ENCODE measurements at places on chromosomes 11 and 22.

DNA sequence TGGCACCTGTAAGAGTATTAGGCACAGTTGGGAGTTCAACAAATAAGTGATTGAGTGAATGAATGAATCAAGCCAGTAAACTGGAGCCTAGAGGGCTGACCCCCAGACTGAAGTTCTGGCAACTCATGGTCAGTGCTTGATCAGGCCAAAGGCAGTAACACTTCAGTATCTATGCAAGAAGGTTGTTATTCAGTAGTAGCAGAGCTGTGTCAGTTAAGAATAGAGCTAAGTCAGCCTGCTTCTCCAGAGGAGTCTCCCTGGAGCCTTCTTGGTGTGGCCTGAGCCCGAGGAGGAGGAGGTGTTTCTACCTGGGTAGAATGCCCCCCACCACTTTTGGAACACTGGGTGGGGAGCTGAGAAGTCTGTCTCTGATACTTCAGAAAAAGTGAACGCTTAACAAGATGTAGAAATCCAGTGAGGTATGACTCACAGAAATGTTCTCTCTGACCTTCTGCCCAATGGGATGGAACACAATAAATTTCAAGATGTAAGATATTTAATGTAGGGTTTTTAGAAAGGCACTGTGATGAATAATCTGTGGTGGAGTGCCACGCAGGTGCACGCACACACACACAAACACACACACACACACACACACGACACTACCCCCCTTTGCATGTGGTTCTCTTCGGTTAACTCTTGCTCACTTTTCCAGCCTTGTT is 219.9 kb downstream of the HIPK3 start:
- no peak for DNase-seq

GRCh38 chr11:120211522-120212258 is 858 bp downstream of the OAF start:
- DNase-seq = no peak

DNA sequence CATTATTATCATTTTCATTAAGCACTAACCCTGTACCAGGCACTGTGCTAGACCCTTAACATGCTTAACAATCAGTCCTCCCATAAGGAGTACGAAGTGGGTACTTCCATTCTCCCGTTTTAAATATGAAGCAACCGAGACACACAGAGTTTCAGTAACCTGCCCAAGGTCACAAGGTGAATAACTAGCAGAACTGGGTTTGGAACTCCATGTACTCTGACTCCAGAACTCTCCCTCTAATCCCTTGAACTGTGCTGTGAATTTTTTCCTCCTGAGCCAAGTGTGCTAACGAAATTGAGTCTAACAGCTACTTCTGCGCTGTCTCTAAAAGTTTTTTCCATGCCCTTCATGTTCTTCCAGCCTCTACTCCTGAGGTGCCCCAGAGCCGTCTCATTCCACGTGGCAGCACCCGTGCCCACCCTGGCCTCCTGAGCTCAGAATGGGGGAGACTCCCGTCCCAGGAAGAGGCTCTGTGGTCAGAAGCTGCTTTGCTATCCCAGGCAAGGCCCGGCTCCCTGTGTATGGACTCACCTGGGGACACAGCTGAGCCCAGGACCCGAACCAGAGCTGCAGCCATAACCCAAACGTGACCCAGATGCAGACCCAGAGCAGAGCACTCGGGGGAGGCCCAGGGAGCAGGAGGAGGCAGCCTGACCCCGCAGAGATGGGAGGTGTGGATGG is 8.6 kb upstream of the TRIM29 start:
- DNase-seq = no peak

DNA sequence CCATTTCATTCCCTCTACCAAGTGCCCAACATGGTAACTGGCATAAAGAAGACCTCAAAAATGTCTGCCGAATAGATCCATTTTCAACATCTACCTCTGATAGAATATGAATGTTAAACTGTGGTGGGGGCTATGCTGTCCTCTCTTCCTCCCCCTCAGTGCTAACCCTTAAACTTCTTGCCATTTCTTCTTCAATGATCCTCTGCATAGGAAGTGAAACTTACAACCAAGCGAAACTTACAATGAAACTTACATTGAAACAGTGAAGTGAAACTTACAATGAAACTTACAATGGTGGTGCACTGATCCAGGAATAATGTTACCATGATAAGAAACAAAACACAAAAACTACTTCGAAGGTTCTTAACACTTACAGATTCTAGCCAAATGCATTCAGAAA is 4.7 kb downstream of the RTCB start:
- no peak for DNase-seq

- no peak for DNase-seq
Measured at GRCh38 chr11:90148900-90149299, 14.4 kb downstream of the NAALAD2 start.

- no peak for DNase-seq
Measured at GRCh38 chr11:65852508-65853245, 5.3 kb downstream of the CFL1 start.

DNA sequence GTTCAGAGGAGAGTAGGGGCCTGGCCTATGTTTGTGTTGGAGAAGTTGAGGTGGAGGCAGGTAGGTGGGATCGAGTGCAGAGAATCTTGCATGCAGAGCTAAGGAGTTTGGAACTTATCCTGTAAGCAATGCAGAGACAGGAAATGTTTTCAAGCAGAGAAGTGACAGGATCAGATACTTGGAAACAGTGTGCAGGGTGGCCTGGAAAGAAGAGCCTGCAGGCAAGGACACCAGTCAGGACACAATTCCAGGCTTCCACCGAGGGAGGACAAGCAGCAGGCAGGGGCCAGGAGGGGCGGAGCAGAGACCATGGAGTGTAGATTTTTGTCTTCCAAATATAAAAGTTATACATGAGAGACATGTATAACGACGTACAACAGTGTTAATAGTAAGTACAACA is 26.9 kb upstream of the CECR2 start:
- DNase-seq = no peak

DNA sequence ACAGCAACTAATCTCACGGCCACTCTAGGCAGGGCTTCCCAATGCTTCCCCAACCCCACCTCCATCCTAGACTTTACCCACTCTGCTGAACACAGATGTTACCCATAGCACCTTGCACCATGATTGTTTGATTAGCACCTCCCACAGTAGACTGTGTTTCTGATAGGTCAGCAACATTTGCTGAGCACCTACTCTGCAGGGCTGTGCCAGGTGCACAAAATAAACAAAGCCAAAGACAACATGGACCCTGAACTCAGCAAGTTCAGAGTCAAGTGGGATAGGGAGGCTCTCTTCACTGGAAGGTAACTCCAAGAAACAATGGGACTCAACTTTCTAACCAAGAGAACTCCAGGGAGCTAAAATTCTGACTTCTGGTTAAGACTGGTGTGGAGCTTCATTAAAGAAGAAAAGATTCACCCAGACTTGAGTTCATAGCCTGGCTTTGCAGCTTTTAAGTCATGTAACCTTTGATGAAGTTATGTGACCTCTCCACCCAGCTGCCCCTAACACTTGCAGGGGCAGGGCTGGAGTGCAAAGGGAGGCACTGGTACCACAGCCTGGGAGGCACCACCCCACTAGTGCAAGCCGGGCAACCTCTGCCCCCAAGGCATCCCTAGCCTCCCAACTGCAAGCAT is 6.7 kb upstream of the RTN4RL2 start:
- no peak for DNase-seq

DNA sequence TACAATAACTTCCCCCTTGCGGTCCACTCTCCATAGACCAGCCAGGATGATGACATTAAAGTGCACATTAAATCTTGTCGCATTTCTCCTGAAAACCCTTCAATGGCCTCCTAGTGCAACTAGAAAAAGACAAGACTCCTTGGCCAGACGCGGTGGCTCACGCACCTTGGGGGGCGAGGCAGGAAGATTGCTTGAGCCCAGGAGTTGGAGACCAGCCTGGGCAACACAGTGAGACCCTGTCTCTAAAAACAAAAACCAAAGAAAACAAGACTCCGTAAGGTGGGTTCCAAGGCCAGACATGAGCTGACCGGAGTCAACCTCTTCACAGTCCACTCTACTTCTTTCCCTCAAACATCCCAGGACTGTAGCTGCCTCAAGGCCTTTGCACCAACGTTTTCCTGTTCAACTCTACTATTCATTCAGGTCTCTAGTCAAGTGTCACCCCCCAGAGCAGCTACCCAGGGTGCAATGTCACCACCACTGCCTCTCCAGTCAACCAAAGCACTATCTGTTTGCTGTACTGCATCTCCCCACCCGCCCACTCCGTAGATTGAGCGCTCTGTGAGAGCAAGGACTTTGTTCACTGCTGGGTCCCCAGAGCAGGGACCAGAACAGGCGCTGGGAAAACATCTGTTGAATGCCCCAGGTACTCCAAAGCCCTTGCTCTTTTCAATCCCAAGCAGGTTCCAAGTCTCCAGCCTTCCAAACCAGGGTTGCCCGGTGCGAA is 739 bp downstream of the ZMAT5 start:
- DNase-seq = no peak

GRCh38 chr11:29449281-29450074 is 567.4 kb downstream of the KCNA4 start:
- no peak for DNase-seq

GRCh38 chr11:93468290-93468689 is 74.9 kb downstream of the SMCO4 start:
- no peak for DNase-seq

DNA sequence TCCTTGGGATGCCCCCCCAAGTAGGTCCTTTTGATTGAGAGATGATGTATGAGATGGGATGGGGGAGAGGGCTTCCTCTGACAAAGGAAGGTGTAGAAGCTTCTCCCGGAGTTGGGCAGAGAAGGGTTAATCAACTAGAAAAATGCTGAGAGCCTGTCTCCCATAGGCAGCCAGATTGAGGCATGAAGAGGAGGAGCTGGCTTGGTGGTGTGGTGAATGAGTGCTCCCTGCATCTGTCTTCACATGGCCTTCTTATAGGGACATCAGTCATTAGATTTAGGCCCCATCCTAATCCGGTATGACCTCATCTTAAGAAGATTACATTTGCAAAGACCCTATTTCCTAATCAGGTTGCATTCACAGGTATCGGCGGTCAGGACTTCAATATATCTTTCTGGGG is 61.1 kb downstream of the NFAM1 start:
- DNase-seq = no peak

GRCh38 chr11:77213589-77214428 is 85.8 kb downstream of the MYO7A start:
- no peak for DNase-seq

GRCh38 chr22:46050916-46051614 is 74.1 kb upstream of the WNT7B start:
- no peak for DNase-seq

- DNase-seq = no peak
Measured at GRCh38 chr11:104320097-104320496, 156.2 kb upstream of the PDGFD start.

DNA sequence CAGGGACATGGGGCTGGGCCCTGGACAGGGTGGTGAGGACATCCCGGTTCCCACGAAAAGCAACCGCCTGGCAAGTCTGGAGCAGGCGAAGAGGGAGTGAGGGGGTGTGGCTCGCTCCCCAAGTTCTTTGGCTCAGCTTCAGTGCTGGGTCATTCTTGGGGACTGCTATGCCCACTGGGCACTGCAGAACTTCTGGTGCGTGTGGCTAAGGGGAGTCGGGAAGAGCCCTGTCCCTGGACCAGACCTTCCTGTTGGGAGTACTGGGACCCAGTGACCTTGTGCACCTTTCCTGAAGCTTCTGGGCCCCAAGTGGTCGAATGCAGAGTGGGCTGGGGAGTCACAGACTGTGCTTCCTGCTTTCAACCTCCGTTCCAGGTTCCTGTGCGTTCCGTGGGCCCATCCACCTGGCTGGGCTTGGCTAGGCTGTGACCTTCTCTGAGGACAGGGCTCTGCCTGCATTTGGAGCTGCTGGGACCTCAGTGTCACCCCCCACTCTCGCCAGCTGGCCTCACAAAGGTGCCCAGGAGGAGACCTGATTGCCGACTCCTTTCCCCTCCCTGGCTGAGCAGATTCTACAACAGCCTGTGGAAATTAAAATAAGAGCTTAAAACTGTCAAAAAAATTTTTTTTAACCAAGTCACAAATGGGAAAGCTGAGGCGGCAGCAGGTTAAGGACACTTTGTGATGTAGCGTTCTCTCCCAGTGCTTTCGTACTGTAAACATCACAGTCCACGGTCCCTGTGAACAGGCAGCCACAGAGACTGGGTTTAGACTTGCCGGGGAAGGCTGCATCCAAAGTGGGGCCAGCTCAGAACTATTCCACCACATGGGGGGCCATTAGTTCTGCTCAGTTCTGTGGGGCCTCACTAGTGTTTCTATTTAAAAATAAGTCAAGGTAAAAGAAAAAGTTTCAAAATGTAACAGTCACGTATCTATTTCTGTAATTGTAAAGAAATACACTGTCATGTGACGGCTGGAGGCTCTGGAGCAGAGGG is 63.8 kb upstream of the WNT7B start:
- no peak for DNase-seq

- DNase-seq = no peak
Measured at GRCh38 chr11:9656864-9657263, 7.0 kb upstream of the SWAP70 start.

DNA sequence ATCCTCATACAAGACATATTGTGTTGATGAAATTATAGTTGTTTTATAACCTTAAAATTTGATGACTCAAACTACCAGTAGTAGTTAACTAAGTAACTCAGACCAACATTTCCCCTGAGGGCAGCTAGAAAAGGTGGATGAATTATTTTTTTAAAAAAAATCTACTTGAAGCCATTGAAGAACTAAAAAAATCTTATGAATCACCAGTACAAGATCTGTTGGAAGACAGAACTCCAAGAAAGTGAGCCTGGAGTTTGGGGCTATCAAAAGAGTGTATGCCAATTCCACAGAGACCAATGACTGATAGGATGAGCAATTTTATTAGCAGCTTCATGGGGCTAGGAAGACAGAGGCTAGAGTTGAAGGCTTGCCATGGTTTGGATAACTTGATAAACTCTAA is 72.4 kb downstream of the CYP2R1 start:
- no peak for DNase-seq

DNA sequence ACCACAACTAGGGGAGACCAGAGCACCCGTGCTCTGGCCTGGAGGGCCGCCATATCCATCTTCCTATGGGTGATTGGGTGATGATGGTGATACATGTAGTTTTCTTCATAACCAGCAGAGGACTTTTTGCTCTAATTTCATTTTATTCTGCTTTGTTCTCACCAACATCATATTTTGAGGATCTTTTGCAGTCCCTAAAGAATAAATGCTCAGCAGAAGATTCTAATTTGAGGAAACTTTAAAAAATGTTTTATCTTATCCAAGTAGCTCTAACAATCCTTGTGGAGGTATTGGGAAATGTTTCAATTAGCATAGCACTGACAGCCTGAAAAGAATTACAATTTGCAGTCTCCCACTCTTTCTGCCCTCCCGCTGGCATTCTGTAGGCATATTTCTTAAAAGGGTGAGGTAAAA is 544.0 kb downstream of the NTM start:
- DNase-seq = no peak

DNA sequence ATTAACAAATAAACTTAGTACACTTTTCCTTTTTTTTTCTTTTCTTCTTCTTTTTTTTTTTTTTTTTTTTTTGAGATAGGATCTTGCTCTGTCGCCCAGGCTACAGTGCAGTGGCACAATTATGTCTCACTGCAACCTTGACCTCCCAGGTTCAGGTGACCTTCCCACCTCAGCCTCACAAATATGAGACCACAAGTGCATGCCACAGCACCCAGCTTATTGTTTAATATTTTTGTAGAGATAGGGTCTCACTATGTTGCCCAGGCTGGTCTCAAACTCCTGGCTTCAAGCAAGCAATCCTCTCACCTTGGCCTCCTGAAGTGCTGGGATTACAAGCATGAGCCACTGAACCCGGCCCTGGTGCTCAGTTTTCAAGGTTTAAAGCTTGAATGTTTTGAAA is 88.9 kb downstream of the ELP4 start:
- no peak for DNase-seq

Measured in C1 segment of cervical spinal cord (tissue), 14 donors.